T-helper 2 cell (primary cell): ENCODE measurements at places on chromosomes 16 and 17.

DNA sequence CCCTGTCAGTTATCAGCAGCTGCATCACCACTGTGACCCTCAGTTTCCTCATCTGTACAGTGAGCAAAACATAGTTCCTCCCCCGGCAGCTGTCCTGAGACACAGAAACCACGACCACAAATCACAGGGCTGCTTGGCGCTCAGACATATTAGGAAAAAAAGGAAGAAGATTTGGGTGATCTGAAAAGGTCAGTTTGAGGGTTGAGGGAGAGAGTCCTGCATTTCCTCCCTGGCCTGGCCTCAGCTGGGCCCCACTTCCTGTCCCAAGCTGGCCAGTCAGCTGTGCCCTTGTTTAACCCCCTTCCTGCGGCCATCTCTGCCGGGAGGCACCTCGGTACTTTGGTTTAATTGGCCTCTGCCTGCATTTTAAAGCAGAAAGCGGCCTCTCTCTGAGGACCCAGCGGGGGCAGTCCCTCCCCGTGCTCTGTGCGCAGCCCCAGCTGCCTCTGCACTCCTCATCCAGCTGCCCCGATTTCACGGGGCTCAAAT is 24.0 kb upstream of the CIBAR2 start:
- DNase-seq: no peak

DNA sequence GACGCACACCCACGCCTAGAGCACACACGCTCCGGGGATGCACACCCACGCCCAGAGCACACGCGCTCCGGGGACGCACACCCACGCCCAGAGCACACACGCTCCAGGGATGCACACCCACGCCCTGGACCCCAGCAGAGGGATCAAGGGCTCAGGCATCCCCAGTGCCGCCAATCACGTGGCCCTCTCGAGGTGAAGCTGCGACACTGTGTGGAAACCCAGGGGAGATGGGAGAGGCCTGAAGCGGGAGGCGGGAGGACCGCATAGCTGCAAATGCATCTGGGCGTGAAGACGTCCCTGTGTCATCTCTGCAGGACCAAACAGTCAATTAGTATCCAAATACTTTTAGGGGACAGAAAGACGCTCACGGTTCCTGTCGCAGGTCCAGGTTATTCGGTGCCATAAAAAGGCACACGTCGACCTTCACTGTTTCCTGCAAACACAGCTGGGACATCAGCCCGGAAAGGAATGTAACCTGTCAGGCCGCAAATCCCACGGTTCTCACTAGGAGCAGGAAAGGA is 56.4 kb downstream of the TBC1D16 start:
- no peak for DNase-seq

GRCh38 chr17:80082403-80083135 is 18.8 kb upstream of the GAA start:
- DNase-seq: peak; percentile 20

- DNase-seq: no peak
These were observed 8.8 kb upstream of the DNASE1 start for GRCh38 chr16:3645504-3646347.

- DNase-seq: no peak
These were observed 19.8 kb downstream of the ADAT1 start for GRCh38 chr16:75603241-75603640.

- no peak for DNase-seq
These were observed 59.9 kb downstream of the SEC14L1 start for GRCh38 chr17:77200711-77201110.

GRCh38 chr16:66416136-66416535 is 11.0 kb upstream of the BEAN1 start:
- DNase-seq: no peak

DNA sequence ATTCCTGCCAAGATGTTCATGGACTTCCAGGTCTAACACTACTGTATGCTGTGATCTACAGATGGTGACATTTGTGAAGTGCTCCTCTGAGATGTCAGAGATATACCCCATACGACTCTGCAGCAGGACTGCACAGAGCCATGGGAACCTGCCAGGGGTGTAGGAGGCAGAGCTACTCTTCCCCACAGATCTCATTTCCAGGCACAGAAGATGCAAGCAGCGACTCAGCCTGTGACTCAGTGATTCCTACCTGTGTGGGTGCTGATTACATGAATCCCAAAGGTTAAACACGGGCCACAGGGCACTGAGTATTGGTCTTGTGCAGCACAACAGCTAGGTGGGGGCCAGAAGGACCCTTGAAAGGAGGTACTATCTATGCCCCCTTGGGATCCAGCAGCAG is 137.0 kb upstream of the SOX9 start:
- DNase-seq: no peak

DNA sequence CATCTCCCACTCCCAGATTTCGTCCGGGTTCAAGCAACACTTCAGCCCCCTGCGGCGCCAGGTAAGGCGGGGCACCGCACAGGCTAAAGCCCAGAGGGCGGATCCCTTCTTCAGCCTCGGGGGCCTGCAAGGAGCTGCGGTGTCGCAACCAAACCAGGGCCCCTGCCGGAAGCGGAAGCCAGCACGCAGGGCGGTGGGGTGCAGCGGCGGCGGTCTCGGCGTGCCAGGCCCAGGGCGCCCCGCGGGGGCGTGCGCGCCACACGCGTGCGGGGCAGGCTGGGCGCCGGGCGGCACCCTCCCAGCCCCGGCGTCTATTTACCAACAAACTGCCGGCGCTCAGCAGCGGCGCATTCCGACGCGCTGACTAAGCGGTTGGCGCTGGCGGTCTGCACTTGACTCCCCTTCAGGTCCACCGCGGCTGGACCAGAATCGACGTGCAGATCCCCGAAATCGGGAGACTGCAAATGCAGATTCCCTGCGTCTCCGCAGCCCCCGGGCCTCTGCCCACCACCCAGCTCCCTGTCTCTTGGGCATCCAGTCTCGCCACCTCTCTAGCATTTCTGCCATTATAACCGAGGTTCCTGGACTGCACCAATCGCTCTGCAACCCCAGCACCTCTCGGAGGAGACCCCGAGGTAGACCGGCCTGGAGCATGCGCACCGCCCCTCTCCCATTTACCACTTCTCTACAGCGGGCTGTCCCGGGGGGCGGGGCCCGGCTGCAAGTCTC is 421 bp upstream of the DLX4 start:
- peak; percentile 81 for DNase-seq
